ENCODE measurements at places on chromosomes 1 and 21.

- peak; percentile 84 for DNase-seq
Measured at GRCh38 chr1:155911156-155912055, at the start of gene RIT1. Gene RIT1, minus strand, starts transcription at chr1:155911349. Its CDS starts 588 bp downstream, at chr1:155910761.

DNA sequence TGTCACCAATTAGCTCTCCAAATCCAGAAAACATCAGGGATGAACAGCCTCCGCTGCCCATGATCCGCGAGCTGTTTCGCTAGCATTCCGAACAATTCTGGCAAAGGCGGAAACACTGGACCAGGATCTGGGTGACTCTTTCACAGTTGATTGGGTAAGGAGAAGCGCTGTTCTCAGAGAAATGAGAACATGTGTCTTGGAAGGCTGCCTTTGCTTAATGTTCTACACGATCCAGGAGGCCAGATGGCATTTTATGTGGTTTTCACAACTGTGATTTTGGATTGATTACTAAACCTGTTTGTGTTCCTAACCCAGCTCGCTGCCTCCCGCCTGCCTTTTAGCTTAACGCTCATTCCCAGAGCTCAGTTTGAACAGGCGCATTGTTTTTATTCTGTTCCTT is 144.0 kb downstream of the KIF26B start:
- no peak for DNase-seq

- no peak for DNase-seq
Measured at GRCh38 chr1:6502000-6502891, 10.8 kb upstream of the PLEKHG5 start.

- DNase-seq = no peak
Measured at GRCh38 chr1:211551638-211552460, 27.1 kb downstream of the SLC30A1 start.

DNA sequence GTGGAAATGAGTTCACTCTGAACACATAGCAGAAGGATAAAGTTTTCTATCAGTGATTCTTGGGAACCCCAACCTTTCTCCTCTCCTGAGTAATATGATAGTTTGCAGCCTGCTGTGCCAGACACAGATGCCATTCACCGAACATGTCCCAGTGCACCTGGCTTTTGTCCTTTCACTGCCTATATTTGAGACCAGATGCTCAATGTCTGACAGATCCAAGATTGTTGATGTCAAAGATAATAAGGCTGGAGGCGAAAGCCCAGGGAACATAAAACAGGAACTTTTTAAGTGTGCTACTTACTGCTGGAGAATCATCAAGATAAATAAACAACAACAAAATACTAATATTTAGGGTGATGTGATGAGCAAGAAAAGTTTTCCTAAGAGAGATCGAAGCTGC is 139.3 kb downstream of the TIAM1 start:
- DNase-seq = no peak

GRCh38 chr21:44985441-44986401 is 45.9 kb downstream of the SLX9 start:
- DNase-seq = no peak

All from activated CD4-positive, alpha-beta T cell treated with anti-CD3 and anti-CD28 coated beads, Interleukin-2, amount 50 U/mL, for 1 hour (primary cell).